ENCODE measurements at places on chromosomes 6 and 20.
A peak's percentile ranks its signal among the peaks of the same experiment; 100 is the strongest.

DNA sequence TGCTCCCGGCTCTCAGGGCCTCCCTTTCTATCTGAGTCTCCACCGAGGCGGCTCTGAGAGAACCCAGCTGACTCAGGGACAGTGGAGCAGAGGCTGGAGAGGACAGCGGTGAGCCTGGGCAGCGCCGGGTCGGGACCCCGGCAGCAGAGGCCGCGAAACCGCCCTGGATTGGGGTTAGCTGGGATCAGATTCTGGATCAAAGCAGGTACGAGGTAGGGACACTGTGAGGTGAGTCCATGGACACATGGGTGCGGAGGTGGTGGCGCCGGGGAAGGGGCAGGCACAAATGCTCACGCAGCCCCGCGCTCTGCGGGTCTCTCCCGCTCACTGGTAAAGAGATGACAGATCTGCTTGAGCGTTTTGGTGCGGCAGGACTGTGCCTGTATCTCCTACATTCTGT, 146.4 kb upstream of the GGTLC1 start:
- no peak for DNase-seq
- no peaks in the 10 kb centered on the region for H3K27me3 ChIP-seq
- no peak overlapping the region for H3K27ac ChIP-seq
- H3K4me3 ChIP-seq: no peak overlapping the region
- no peaks in the 10 kb centered on the region for H3K36me3 ChIP-seq

DNA sequence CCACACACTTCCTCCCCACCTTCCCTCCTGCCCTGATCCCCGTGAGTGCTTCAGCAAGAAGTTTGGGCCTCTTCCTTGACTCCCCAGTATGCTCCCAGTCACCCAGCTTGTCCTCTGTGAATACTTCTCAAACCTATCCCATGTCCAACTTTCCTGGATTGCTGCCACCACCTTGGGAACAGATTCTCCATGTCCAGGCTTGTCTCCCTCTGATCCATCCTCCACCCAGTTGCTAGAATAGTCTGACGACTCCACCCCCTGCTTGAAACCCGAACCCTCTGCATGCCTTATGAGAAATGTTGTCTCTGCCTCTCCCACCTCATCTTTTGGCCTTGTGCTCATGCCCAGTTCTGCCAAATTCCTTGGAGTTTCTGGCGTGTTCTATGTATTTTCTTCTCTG, 108.0 kb downstream of the PPP1R14C start:
- no peak overlapping the region for H3K27ac ChIP-seq
- no peaks in the 10 kb centered on the region for H3K36me3 ChIP-seq
- no peak for DNase-seq
- H3K4me3 ChIP-seq: no peak overlapping the region

DNA sequence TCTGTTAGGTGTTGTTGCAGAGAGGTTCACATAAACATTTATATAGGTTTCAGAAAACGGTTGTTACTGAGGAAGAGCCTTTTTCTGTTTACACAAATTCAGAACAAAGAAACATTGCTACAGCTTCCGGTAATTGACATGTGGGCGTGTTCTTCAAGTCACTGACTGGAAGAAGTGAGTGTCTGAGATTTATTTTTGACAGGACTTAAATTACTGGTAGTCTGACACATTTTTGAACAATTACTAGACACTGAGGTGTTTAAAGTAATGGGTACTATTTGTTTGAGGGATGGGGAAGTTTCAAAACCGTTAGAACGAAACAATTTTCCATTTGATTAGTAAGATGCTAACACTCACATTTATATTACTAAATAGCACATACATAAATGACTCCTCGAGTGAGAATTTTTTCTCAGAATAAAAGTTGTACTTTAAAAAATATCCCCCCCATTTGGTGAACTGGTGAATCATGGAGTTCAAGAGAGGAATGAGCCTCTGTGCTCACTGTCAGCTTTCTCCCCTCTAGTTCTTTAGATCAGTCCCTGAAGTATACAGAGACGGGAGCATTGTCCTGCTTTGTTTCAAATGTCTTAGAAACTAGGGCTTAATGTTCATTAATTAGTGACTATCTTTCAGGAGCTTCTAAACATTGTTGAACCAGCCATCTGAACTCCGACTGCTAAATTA, 98.7 kb downstream of the TSHZ2 start:
- no peaks in the 10 kb centered on the region for H3K36me3 ChIP-seq
- no peaks in the 10 kb centered on the region for H3K27me3 ChIP-seq
- no peak overlapping the region for H3K27ac ChIP-seq
- no peak for DNase-seq

DNA sequence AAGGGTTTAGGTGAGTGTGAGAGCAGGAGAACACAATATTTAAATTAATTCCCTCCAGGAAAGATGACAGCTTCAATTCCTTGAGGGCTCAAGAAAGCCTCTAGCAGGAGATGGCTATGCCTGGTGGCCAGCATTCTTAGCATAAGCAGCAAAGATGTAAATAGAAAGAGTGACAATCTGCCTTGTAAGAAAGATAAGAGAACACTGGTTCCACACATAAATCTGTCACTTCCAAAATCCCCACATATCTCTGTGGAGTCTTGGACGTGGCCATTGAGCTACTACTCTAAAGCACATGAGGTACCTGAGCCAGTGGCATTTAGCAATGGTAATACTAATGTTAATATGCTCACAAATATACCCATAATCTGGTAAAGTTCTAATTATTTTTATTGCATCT, 29.2 kb downstream of the DEFB114 start:
- H3K27ac ChIP-seq: no peak overlapping the region
- H3K36me3 ChIP-seq: no peaks in the 10 kb centered on the region
- no peak for DNase-seq
- H3K4me3 ChIP-seq: no peak overlapping the region

DNA sequence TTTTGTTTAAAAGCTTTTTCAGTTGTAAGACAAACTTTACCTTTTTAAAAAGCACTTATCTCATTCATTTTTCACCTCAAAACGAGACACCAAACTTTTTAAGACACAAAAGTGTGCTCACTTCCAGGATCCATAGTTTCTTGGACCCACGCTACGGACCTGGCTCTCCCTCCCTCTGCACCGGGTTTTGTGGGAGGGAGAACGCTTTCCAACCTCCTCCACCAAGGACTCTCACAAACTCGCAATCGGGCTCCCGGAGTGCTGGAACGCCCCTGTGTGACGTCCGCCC, 436 bp downstream of the CAGE1 start:
- no peaks in the 10 kb centered on the region for H3K4me1 ChIP-seq
- no peak overlapping the region for H3K27ac ChIP-seq
- H3K4me3 ChIP-seq: peak overlapping the region; percentile 83
- H3K36me3 ChIP-seq: peaks cover 4% of the 10 kb centered on the region
- DNase-seq: no peak
